ENCODE measurements at places on chromosomes 3 and 15.

DNA sequence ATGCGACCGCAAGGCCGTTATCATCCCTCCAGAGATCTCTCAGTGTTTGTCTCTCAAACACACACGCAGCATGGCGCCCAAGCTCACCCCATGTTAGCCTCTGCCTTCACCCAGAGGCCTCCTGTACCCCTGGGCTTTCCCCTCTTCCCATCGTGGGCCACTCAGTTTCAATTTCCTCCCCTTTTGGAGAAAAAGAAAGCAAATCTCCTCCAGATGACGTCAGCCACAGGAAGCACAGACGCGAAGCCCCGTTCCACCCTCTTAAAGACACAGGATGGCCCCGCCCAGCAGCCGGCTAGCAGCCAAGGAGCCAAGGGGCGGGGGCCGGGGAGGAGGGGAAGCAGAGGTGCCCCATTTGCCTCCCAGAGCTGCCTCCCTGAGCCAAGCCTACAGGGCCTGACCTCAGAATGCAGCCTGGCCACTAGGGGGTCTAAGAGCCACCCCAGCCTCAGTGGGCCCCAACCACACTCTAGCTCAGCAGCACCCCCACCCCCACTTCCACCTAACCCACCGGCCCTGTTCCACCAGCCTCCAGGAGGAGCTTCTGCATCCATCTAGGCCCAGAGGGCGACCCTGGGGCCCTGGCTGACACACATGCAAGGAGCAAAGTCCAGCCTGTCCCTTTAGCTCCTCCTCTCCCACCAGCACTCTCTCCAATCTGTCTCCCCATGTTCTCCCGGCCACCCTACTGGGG, 26.5 kb downstream of the ATRIP start:
- peak; percentile 89 for DNase-seq

- no peak for DNase-seq
Measured at GRCh38 chr3:42544492-42545283, 37.1 kb downstream of the SEC22C start.

GRCh38 chr3:6531153-6531552, 329.8 kb upstream of the GRM7 start:
- DNase-seq = no peak

DNA sequence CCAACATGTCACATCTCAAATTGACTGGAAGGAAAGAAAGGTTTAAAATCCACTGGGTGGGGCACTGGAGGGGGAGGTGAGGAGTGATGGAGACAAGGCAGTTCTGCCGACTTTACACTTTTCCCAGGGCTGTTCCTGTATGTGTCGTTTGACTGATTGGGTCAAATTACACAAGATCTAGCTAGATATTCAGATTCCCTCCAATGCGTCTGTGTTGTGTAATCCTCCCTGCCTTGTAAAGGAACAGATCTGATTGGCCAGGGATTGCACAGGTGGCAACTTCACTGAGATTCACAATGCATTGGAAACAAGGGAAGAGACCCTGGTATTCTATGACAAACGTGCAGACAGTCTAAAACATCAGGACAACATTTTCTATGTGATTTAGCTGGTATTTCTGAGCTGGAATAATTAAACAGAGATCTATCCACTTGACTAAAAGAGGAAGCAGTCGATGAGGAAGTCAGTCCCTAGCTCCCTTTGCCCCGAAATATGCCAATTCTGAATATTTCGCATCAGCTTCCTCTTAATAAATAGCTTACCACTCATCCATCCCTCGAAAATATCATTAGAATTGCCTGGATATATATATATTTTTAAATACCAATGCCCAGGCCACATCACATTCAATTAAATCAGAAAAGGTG, 312.9 kb downstream of the RORA start:
- DNase-seq = no peak

DNA sequence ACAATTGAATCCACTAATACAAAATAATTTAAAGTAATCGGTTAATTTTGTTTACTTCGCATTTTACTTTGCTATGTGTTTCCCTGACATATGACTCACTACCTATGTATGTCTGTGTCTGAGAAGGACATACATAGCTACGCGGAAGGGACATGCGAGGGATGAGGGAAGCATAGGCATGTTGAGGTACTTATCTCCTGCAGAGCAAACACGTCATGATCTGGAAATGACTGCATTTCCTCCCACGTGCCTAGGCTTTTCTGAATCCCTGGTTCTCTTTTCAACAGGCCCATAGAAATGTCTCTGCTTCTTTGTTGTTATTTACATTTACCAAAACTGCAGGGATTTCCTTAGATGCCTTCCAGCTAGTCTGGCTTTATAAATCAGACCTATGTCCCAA, 27.5 kb downstream of the ALCAM start:
- DNase-seq = no peak

DNA sequence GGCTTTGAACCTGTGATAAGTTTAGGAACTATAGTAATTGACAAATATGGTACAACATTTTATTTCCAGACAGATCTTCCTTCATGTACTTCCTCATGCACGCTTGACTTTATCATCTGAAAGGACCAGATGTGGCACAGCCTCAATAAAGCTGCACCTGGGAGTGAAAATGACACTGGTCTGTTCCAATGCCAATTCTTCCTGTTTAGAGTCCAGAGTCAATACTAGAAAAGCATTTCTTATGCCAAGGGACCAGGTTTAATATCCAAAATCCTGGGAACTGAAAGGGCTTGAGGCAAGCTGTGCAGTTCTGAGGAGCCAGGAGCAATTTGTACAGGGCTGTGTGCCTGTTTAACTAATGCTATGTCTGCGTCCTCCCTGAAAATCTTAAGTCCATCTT, 15.3 kb downstream of the DPH6 start:
- DNase-seq = no peak

GRCh38 chr3:70531063-70531657, 218.7 kb upstream of the MDFIC2 start:
- peak; percentile 45 for DNase-seq

- DNase-seq = no peak
Measured at GRCh38 chr3:2985479-2985878, 124.7 kb downstream of the IL5RA start.

GRCh38 chr15:43483297-43484128, 9.4 kb downstream of the TP53BP1 start:
- peak; percentile 1 for DNase-seq

GRCh38 chr3:8875836-8876235, 87.4 kb downstream of the RAD18 start:
- no peak for DNase-seq

GRCh38 chr3:118859950-118860349, 174.7 kb downstream of the IGSF11 start:
- DNase-seq = no peak

GRCh38 chr3:124967964-124968363, 33.4 kb upstream of the MUC13 start:
- DNase-seq = no peak

GRCh38 chr3:14836049-14836468, 17.3 kb downstream of the FGD5 start:
- no peak for DNase-seq

- DNase-seq = no peak
Measured at GRCh38 chr15:75107516-75107907, 84.1 kb downstream of the PPCDC start.

GRCh38 chr3:43104660-43105595, 951 bp downstream of the POMGNT2 start:
- no peak for DNase-seq

- no peak for DNase-seq
Measured at GRCh38 chr3:141080431-141080830, 29.3 kb downstream of the SPSB4 start.

DNA sequence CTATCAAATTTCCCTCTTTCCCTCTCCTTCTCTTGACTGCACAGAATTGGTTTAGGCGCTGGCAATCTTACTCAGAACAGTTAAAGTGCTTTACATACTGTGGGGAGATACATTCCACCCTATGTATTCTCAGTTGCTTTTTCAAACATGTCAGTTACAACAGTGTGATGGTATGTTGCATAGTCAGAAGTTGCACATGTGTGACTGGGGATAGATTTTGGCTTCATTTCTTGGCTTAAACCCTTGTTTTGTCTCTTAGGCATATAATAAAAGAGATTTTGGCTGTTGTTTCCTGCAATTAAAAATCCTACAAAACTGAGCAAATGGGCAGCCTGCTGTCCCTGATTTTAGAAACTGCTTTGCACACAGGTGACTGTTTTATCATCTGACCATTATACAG, 86.7 kb downstream of the PIK3R4 start:
- DNase-seq = no peak

GRCh38 chr3:12898965-12899755, 57.8 kb upstream of the RPL32 start:
- no peak for DNase-seq

- DNase-seq = no peak
Measured at GRCh38 chr15:58582160-58582559, 150.4 kb downstream of the LIPC start.

DNA sequence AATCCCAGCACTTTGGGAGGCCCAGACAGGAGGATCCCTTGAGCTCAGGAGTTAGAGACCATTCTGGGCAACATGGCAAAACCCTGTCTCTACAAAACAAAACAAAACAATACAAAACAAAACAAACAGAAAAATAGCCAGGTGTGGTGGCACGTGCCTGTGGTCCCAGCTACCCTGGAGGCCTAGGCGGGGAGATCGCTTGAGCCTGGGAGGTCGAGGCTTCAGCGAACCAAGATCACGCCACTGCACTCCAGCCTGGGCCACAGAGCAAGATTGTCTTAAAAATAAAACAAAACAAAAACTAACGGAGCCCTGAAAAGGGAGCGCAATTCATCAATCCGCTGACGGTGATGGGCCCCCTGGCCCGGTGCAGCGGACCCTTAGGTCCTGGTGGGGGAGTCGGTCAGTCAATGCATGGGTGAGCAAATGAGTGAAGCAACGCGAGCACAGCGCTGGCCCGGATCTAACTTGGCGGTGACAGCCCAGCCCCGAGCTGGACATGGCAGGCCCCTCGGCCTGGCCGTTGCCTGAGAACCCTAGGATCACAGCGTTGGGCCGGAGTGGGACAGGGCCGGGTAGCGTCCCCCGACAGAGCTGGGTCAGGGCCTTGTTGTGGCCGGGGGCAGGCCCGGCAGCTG, 52.4 kb upstream of the BLM start:
- peak; percentile 31 for DNase-seq

GRCh38 chr3:28575100-28575745, 226.6 kb upstream of the AZI2 start:
- no peak for DNase-seq

DNA sequence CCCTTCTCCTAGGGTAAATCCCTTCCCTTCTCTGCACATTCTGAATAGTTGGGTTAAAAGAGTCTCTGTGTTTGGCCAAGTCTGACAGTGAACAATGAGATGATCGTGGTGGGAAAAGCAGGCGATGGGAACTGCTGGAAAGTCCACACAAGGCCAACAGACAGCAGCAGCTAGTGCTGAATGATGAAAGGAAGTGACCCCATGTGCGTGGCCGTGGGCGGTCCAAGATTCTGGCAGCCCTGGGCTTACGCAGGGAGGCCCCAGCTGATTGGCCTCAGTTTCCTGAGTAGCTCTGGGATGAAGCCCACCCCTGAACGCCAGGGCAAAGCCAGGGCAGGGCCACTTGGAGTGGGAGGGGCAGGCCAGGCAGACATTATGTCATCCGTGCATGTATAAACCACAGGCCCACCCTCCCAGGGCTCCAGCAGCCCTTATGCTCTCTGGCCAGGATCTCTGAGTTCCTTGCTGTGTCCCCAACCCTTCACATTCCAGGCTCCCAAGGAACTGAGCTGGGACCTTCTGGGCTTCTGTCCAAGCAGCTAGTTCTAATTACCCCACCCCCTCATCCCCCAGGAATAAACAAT, 57.8 kb downstream of the CDC25A start:
- peak; percentile 11 for DNase-seq

GRCh38 chr15:47843124-47843663, 125.9 kb downstream of the SEMA6D start:
- no peak for DNase-seq

DNA sequence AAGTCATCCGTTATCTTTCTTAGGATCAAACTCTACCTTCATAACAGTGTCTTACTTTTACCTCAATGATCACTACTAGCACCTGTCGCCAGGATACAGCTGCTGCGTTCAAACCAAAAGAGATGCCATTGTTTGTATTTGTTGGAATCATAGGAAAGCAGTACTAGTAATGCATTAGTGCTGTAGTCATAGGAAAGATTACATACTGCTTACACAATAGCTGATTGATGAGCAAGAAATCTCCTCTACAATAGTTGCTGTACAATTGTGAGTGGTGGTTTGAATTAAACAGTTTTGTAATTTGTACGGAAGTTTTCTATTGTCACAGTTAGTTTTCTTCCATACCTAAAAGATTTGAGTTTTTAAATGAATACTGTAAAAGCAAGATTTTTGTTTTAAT, 21.4 kb downstream of the ACAP2 start:
- DNase-seq = no peak

GRCh38 chr3:156174229-156174847, 54.0 kb downstream of the KCNAB1 start:
- peak; percentile 59 for DNase-seq

GRCh38 chr3:175207361-175207760, 348.2 kb downstream of the NAALADL2 start:
- DNase-seq = no peak

GRCh38 chr15:73578026-73578425, 55.2 kb downstream of the NPTN start:
- DNase-seq = no peak

GRCh38 chr15:64746356-64746755, 29.0 kb downstream of the RBPMS2 start:
- no peak for DNase-seq

DNA sequence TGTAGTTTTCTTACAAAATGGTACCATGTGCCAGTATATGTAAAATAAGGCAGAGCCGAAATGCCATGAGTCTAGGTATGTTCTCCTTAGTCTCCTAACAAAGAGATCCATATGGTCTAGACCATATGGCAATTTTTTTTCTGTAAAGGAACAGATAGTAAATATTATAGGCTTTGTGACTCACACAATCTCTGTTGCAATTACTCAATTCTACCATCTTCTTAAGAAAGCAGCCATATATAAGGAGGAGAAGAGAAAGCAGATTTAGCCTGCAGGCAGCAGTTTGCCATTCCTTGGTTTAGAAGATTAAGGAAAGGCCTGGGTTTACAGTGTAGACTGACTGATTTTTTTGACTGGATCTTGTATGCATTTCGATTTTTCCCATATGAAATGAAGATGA, 16.3 kb upstream of the BBX start:
- DNase-seq = no peak

- no peak for DNase-seq
Measured at GRCh38 chr3:52779011-52779836, 1.8 kb downstream of the ITIH1 start.

- DNase-seq = no peak
Measured at GRCh38 chr15:40079456-40079855, 29.2 kb downstream of the BMF start.

DNA sequence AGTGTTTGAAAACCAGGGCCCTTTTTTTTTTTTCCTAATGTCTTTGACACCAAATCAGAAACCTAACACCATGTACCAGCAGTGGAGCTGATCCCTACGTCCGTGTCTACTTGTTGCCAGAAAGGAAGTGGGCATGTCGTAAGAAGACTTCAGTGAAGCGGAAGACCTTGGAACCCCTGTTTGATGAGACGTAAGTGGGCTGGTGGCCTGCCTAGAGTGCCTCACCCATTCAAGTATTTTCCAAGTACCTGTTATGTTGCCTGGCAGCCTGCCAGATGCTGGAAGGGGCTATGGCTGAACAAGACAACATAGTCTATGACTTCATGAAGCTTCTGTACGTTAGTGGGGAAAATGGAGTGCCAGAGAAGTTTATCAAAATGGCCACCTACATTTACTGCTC, 39.7 kb downstream of the ESYT3 start:
- no peak for DNase-seq

All from kidney glomerular epithelial cell (primary cell).